ENCODE measurements at places on chromosomes 1 and 21. TPM values are rescaled to one million over a fixed set of nuclear protein-coding genes. Genes with fewer than 3 reads are reported as not detected.

LIPI gene
- total RNA-seq: not detected

S100A9 gene
- 2.5 TPM for total RNA-seq

TCEA3 gene
- total RNA-seq: 20.2 TPM

TSPAN2 gene
- total RNA-seq: not detected

PTTG1IP gene
- 146 TPM for total RNA-seq
